NCI-H446 treated with DMSO at 0.1 percent for 48 hours (cell line): ENCODE measurements at places on chromosomes 1 and 21.

DNA sequence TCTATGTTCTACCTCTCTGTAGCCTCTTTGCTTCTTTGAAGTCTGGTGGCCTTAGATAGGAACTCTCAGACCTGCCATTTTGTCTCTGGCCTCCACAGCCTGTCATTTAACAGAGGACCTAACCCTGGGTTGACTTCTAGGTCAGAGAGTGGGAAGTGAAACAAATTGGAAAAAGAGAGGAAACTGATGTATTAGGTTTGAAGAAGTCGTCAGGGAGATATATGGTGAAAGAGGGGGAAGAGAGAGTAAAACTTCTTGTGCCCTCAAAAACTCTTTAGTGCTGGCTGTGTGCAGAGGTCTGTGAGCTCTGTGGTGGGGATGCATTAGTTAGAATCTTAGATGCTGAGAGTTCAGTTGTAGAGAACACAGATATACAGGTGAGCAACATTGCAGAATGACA lies 30.2 kb upstream of the CD1D start:
- no peak for DNase-seq

DNA sequence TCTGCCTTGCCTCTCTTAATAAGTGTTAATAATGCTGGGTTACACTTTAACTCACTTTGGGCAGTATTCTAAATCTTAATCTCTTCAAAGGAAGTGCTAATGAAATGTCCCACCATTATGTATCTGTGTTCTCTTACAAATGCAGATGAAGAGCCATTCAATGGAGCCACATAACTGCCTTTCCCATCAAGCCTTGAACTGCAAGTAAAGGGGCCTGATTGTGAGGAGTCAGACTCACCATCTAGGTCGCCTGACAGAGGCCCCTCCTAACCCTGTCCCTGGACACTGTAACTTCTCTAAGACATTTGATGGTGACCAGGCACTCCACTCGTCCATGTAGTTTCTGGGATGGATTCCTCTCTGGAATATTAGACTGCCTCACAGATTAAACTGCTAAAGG lies 329.4 kb downstream of the KIF26B start:
- no peak for DNase-seq

DNA sequence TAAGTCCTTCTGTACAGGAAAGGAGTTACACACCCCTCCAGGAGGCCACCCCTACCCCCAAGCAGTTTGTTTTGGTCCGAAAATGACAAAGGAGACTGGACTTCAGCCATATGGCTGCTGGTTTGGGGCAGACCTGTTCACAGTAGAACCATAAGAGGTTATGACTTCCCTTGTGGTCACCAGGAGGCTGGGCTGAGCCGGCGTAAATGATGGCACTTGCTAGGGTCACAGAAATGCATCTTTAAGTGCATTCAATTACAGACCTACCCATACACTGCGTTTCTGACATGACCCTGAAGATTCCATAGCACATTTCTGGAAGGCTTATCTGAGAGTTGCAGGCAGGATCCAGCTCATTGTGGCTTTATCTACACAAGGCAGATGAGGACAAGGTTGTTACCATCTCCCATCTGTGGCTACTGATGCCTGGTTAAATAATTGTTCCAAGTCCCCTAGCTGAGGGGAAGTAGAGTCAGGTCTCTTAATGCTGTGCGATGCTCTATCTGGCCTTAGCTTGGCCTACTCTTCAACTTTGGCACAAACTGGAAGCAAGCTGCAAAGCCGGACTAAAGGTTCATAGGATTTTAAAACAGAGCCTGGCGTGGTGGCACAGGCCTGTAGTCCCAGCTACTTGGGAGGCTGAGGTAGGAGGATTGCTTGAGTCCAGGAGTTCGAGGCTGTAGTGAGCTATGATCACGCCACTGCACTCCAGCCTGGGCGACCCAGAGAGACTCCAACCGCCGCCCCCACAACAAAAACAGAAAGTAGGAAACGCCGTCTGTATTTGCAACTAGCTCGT lies 1.7 kb upstream of the TRIM67 start:
- no peak for DNase-seq

- DNase-seq: no peak
These were observed at the start of gene HHIPL2 for GRCh38 chr1:222547944-222548671. HHIPL2 (minus strand) TSS chr1:222548104; CDS start chr1:222548044, 60 bp downstream.

- no peak for DNase-seq
These were observed 87.5 kb upstream of the FMN2 start for GRCh38 chr1:240004086-240004749.

- DNase-seq: no peak
These were observed 321.0 kb downstream of the PLPP3 start for GRCh38 chr1:56258371-56258770.

DNA sequence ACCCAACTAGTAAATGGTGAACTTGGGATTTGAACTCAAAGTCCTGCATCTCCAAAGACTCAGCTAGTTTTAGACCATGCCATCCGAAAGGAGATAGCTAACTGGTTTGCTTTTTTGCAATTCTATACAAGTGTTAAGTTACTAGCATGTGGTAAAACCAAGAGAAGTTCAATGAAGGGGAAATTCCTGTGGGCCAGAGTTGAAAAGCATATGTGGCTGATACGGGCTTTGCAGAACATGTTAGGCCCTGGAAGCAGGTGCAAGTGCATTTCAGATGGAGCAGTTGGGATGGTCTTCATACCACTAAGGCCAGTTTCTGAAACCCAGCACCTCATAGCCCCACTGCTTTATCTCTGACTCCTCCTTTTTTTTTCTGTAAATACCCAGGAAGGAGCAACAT lies 620.9 kb downstream of the PLPP3 start:
- no peak for DNase-seq

GRCh38 chr1:55210990-55211801 lies 4.0 kb downstream of the USP24 start:
- no peak for DNase-seq

GRCh38 chr1:246724731-246725095 lies 504 bp downstream of the SCCPDH start:
- DNase-seq: no peak

DNA sequence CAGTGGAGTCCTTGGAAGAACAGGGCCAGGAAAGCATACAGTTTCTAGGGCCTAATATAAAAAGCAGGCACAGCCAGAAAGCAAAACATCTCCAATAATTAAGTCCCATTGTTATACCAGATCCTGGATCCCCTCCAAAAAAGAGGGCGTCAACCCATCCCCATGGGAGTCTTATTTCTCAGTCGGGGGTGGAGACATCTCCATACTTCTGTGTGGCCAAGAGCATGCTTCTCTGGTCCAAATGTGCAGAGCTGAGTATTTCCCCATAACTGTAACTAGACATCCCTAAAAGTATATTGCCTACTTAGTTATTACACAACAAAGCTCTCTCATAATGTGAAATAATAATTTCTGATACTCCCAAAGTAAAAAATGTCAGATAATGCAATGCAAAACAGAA lies 104.2 kb upstream of the SOX13 start:
- DNase-seq: no peak

DNA sequence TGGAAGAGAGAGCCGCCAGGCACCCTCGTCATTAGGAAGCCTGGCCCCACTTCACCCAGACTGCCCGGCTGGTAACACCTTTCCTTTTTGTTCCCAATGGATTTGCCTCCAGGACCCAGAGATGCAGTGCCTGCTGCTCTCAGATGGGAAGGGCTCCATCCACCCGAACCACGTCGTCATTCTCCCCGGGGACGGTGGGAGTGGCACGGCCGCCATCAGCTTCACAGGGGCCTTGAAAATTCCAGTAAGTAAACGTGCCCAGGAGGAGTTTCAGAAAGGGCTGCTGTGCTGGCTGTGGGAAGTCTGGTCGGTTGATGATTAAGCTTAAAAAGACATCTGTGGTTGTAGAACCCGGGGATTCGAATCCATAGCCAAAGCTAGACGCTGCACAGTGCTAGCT lies 45.2 kb downstream of the SLC37A1 start:
- DNase-seq: no peak

DNA sequence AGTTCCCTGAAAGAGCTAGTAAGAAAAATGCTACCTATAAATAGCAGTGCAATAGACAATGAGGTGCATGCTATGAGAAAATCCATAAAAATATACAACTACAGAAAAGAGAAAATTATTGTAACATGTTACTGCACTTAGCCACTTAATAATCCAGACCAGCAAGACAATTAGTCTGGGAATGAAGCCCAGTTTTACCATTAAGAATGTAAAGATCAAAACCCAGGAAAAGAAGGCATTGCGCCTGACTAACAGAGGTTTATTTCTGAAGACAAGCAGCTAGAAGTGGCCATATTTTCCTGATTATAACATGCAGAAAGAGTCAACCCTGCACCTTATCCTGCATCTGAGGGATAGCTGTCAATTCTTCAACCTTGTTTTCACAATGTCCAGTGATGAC lies 276.4 kb upstream of the PRMT6 start:
- DNase-seq: peak; percentile 51

DNA sequence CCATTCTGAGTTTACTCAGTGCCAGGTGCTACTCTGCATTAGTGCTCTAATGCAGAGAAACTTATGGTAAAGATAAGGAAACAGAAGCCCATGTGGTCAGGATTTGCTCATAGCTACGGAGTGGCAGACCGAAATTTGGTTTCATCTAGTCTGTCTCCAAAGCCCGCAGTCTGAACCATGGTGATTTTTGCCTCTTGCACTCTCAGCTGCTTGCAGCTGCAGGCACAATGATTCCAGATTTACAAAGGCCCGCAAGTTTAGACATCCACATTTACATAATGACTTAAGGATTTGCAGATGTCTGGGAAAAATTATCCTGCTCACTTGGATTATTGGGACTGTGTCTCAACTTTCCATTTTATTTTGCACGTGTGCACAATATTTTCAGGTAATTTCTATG lies 161.3 kb upstream of the KCNJ6 start:
- DNase-seq: no peak

DNA sequence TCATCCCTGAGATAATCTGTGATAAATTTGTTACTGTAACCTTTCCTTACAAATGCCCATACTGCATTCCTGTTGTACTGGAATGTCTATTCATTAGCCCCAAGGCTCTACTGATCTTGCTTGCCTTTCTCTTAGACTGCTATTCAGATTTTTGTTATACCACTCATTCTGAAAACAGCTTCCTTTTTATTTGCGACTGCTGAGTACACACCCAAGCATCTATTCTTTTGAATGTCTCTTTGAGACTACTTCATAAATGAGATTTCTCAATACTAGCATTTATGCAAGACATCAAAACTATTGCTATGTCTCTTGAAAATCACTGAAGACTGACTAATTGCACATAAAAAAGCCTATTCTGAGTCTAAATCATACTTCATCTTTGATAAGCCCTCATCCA lies 38.6 kb downstream of the DENND1B start:
- DNase-seq: no peak

- peak; percentile 66 for DNase-seq
These were observed 293.6 kb downstream of the PTPRC start for GRCh38 chr1:198932351-198932991.

GRCh38 chr1:180636138-180636537 lies 4.3 kb downstream of the XPR1 start:
- no peak for DNase-seq

DNA sequence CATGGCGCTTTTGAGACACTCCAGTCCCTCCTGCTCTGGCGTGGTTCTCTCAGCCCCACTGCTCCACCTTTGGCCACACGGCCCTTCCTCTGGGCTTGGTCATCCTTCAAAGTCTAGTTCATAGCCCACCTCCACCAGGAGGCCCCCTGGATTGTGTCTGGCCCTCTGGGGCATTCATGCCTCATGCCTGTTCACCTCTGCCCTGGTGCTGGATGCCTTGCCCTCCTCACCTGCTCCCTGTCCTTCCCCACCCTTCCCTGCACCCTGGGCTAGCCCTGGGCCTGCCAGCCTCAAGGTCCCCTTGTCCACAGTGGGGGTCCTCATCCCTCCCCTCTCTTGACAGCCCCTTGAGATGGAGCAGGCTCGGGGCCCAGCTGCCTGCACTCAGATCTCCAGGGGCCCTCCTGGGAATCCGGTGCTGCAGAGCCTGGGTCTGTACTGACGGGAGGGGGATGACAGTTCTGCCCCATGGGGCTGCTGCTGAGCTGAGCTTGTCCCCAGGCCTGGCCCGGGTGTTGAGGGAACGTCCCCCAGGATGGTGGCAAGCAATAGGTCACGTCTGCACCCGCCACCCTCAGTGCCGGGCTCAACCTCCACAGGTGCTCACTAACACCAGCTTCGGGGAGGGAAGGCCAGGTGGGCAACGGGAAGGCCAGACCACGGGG lies 18.4 kb downstream of the PRXL2B start:
- no peak for DNase-seq

GRCh38 chr1:229716704-229717103 lies 90.7 kb downstream of the URB2 start:
- DNase-seq: no peak

DNA sequence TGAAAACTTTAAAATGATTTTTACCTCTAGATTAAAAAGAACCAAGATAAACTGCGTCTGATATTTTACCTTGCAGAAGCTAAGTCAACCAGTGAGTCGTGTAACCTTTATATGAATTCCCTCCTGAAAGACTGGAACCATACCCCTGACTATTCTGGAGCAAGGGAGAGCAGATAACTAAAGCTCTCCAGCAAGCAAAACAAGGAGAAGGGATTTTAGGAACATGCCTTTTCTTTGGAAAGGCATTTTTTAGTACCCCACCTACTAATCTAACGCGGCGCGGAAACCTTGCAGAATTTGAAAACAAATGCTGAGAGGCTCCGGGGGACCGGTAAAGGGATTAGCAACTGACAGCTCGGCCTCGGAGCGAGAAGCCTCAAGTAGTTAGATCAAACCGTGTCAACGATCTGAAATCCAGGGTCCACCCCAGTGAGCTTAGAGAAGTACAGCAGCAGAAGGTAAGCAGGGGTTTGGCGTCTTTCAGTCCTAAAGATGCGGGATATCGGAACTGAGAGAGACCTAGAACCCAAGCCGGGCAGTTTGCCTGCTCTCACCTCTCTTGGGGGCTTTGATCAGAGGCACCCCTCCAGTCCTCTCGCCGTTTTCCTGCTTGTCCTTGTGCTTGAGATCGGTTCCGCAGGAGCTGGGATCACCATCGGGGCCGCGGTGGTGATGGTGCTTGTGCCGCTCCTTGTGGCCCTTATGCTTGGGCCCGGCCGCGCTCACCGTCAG lies 954 bp downstream of the RSBN1 start:
- DNase-seq: no peak

DNA sequence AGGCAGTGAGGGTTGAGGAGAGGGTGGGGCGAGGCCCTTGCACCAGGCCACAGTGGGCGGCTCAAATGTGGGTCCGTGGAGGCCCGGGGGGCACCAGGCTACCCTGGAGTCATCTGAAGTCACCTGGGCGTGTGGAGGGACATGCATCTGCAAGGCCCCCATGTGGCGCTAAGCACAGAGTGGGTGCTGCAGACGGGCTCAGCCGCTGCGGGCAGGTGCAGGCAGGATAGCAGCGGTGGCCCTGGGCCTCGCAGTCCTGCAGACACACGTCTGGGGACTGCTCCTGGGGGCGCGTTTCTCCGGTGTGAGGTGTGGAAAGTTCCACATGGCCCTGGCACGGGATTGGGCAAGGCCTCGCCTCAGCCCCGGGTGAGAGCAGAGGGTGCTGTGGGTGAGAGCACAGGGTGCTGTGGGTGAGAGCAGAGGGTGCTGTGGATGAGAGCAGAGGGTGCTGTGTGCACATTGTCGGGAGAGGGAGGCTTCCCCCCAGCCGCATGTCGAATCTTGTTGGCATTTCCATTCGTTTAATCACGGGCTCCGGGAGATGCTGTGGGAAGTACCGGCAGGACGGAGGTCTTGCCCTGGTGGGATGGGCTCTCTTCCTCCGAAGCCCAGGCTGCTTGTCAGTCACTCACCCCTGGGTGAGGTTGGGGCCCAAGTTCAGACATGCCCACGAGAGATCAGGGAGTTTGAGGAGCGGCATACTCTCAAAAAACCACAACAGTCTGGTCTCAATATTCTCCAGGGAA lies 46.5 kb downstream of the TP73 start:
- DNase-seq: no peak
